ENCODE measurements at places on chromosomes 2 and 18.

- DNase-seq: no peak
Observed at GRCh38 chr2:152518034-152518433, 183.1 kb downstream of the FMNL2 start.

DNA sequence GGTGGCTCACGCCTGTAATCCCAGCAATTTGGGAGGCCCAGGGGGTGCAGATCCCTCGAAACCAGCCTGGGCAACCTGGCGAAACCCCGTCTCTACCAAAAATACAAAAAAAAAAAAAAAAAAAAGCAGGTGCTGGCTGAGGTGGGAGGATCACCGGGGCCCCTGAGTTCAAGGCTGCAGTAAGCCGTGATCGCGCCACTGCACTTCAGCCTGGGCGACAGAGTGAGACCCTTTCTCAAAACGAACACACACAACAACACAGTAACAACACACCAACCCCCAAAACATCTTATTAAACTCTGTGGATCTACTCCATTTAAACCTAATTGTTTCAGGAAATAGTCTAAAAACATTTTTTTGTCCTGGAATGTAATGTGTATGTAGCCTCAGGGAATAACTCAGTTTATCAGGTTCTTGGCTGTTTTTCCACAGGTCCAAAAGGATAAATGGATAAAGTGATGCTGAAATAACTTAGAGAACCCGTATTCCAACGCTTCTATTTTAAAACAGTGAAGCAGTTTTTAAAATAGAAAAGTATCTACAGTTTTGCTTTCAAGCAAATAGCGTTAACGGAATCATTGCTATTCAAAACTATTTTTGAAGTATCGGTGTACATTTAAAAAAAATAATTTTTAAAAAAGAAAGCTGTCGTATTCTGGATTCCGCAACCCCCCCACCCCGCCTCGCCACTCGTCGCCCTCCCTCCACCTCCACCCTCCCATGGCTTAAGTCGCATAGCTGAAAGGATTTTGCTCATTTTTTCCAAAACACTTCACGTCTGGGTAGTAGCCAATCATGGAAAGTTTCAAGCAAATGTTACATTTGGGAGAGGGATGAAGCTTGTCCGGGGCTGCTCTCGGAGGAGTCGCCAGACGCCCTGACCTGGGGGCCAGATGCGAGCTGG lies 895 bp upstream of the GLS start:
- DNase-seq: no peak

DNA sequence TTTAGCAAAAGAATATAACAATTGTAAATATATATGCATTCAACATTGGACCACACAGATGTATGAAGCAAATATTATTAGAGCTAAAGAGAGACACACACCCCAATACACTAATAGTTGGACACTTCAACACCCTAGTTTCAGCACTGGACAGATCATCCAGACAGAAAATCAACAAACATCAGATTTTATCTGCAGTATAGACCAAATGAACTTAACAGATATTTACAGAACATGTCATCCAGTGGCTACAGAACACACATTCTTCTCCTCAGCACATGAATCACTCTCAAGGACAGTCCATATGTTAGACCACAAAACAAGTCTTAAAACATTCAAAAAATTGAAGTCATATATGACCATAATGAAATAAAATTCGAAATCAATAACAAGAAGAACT lies 22.1 kb upstream of the EVA1A start:
- DNase-seq: no peak

- no peak for DNase-seq
Observed at GRCh38 chr2:14587119-14587518, 45.4 kb upstream of the LRATD1 start.

GRCh38 chr2:81894451-81894990 lies 1590.0 kb upstream of the LRRTM1 start:
- DNase-seq: no peak

DNA sequence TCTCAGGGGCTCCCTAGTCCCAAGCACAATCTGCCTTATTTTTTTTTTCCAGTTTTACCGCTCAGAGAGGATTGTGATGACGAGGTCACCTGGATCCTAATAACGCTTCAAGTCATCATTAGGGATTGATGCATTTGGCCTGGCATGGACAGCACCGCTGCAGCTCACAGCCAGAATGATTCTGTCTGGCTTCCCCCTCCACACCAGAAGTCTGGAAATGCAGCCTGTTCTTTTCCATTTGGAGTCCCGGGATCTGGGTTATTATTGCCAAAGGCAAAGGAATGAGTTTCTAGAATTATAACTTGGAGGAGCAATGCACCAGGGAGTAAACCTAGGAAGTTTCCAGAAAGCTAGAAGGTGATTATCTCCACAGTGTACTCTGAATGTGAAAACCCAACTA lies 81.1 kb upstream of the TAF1B start:
- DNase-seq: no peak

DNA sequence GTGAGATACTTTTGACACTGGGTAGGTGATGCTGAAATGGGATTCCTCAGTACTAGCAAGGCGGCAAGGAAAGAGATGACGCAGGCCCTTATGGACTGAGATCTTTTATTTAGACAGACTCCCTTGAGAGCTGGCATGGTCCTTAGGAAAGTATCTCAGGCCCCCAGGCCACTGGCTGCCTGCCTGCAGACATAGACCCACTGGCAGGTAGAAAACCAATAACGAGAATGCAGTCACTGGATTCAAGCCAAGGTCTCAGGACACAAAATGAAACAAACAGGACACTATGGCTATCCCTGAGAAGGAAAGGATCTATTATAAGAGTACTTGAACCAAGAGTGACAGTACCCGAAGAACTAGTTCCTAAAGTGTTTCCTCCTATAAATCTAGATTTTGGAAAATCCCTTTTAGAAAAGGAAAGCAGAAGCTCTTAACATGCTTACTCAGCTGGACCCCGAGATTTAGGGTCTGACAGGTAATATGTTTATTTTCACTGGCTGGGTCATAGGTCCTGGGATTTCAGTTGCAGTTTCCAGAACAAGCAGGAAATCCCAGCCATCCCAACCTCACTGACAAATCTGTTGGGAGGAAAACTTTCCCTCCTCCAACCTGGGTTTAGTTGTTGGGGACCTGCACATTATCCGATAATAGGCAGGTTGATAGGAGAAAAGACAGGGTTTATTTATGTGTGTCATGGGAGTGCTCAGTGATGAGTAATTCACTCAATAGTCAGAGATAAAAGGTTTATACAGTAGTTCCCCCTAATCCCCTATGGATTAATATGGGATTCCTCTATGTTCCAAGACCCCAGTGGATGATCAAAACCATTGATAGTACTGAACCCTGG lies 44.5 kb downstream of the COMMD1 start:
- DNase-seq: no peak

GRCh38 chr2:229714736-229715541 lies 584 bp upstream of the DNER start:
- no peak for DNase-seq

DNA sequence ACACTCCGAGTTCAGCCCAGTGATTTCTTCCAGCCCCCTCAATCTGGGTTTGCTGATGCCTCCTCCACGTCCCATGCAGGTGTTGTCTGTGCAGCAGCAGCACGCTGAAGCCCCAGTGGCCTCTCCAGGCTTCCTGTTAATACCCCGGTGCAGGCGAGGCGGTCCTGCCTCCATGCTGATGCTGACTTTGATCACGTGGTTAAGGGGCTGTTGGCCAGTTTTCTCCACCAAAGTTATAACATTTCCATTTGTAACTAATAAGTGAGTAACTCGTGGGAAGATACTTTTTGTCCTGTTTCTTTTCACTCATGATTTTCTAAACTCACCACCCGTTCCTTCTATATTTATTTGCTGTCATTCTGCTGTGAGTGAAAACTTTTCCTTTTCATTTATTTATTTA lies 42.5 kb upstream of the TMEM18 start:
- DNase-seq: no peak

DNA sequence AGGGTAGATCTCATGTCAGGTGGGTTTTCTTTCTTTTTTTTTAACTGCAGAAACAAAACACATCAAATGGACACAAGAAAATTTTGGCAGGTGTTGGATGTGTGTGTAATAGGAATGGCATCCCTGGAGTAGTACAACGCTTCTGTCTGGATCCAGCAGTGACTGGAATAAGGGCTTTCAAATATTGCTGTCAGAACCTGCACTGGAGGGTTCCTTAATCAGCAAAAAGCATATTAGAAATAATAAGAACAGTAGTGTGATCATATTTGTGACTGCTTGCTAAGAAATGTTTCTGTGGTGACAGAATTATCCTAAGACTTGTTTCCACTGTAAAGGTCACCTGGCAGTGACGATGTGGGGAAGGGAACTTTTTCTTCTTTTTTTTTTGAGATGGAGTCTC lies 30.8 kb downstream of the CREG2 start:
- DNase-seq: no peak

DNA sequence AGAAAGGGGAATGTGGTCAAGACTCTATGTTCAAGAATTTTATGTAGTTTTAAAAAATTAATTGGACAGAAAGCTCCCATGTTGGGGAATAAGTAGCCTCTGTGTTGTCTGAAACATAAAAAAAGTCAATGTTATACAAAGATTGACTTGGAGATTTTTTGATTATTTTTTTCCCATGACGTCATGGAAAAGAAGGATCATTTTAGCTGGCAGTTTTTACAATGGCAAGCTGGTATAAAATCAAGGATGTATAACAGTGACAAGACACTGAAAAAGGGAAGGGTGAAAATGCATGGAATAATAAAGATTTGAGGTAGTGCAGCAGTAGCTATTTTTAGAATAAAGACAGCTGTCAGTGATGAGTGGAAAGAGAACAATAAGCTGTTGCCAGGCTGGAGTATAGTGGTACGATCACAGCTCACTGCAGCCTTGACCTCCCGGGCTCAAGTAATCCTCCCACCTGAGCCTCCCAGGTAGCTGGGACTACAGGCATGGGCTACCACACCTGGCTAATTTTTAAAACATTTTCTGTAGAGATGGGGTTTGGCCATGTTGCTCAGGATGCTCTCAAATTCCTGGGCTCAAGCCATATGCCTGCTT lies 9.2 kb downstream of the SLC39A10 start:
- DNase-seq: no peak

DNA sequence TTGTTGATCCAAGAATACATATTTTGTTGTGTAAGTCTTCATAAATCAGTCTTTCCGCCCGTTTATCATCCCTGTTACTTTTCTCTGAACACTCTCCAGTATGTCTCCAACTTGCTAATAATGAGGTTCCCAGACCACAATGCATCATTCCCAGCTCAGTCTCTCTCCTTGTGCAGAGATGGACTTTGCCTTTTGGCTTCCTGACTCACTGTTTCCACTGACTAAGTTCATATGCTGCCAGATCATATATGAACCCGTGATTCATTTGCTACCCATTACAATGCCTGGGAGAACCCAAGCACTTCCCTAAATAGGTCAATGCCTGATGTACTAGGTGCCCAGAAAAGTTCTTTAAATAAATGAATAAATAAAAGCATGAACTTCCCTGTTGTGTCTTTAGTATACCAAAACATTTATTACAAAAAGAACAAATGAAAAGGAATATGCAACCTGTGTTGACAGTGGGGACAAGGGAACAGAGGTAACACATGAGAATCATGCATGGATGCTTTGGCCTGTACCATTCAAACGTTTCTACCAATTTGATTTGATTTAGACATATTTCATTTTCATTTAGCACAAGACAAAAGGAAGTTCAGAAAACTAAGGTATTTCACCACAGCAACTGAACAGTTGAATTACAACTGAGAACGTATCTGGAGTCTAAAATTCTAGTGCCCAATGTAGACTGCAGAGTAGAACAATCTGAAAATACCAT lies 215.4 kb upstream of the HNRNPA3 start:
- no peak for DNase-seq

- DNase-seq: no peak
Observed at GRCh38 chr18:67517444-67517765, 885 bp upstream of the DSEL start.

DNA sequence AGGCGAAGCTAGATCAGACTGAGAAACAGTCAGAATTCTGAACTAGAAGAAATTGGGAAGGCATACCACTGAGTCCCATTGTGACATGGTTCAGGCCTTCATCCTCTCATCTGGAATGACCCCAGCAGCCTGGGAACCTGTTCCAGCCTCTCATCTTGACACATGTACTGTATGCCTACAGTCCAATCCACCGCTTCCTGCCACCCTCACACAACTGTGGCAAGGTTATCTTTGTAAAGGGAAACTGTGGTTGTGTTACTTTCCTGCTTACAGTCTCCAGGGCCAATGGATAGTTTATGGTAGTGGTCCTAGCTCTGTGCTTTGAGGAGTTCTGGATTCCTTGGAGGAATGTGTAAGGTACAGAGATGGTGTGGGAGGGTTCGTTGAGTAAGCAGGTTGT lies 296.9 kb upstream of the TRIB2 start:
- no peak for DNase-seq

DNA sequence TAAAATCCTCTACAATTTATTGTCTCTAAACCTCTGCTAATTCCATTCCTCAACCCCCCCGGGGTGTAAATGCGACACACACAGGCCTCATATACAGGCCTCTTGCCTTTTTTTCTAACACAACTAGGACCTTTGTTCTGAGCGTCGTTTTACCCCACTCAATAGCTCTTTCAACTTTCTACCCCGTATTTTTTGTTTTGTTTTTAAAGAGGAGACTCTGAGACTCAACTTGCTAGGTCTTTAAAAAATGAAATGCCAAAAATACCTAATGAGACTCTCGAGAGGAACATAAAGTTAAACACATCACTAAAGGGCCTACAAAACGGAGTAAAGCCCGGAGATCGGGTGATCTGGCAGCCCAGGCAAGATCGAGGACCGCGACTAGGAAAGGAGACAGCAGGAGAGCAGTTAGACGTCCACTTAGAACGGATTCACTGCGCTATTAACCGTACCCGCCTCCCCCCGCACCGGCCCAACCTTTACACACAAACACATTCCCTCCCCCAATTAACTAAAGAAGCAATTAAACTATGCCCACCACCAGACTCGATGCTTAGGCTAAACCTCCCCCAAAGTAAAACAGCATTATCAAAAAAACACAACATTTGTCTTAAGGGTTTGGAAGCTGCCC lies 1.7 kb downstream of the TRIP12 start:
- DNase-seq: no peak

GRCh38 chr2:26457695-26458364 lies 20.1 kb downstream of the OTOF start:
- no peak for DNase-seq

DNA sequence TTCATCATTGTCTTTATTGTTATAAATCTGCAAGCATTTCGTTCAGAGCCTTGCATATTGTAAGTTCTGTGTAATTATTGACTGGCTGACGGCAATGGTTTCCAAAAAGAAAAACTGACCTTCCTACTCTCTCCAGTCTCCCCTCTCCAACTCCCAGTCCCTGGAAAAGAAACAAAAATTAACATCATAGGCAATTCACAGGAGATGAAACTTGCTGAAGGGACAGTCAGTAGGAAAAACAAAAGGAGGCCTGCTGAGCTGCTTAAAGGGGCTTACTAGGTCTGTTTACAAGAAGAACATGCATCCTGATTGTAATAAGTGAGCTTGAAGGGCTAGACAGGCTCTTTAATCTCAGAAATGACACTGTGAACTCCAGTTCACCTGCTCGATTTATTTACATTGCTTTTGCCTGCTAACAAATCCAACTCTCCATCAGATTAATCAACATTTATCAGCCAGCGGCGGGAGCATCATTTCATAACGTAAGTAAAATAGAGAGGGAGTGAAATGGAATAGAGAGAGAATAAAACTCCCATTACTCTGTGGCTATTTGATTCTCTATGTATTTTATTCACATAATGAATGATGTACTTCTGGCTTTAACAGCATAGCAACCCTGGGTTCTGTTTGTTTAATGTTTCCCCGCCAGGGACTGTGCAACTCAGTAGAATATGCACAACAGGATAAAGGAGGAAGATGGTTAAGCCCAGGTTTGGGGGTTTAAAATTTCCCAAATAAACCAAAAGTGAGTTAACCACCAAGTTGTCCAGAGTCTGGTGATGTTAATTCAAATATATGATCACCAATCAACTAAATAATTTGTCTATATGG lies 256.7 kb upstream of the SETBP1 start:
- no peak for DNase-seq

All from GDM1 (cell line).